ENCODE measurements at places on chromosomes 12 and 14.
A peak's percentile ranks its signal among the peaks of the same experiment; 100 is the strongest.

- no peak for DNase-seq
Measured at GRCh38 chr14:71737760-71738159, 194.5 kb upstream of the RGS6 start.

GRCh38 chr14:50301914-50302313 lies 10.1 kb downstream of the L2HGDH start:
- no peak for DNase-seq

DNA sequence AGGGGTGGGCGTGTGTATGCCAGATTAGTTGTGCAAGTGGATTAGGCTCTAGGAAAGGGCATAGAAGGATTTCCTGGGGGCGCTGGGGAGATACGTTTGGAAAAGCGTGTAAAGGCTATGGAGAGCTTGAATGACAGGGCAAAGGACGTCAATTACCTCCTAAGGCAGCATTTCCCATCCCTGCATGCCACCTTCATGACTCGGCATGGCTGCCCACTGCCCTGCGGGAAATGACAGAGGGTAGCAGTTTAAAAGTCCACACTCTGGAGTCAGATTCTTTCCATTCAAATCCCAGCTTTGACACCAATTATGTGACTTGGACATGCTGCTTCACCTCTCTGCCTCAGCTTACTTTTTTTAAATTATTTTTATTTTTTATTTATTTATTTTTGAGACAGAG lies 14.8 kb upstream of the TMEM229B start:
- DNase-seq, result no peak

DNA sequence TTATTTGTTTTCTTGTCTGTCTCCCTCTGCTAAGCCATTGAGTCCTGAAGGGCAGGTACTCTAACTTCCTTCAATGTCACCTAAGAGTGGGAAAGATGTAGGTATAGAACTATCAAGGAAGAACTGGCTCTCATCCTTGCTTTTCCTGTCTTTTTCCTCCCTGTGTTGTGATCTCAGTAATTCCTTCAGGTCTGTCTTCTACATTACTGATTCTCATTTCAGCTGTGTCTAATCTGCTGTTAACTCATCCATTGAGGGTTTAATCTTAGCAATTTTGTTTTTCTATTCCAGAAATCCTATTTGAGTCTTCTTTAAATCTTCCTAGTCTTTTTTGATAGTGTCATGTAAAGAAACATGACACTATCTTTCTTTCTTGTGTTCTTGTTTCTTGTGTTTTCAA lies 124.5 kb upstream of the PLXNC1 start:
- DNase-seq, result no peak

GRCh38 chr12:4900327-4900726 lies 9.4 kb upstream of the KCNA1 start:
- DNase-seq, result no peak

- DNase-seq, result peak; percentile 68
Measured at GRCh38 chr14:24332268-24332993, 2.4 kb downstream of the ADCY4 start.

DNA sequence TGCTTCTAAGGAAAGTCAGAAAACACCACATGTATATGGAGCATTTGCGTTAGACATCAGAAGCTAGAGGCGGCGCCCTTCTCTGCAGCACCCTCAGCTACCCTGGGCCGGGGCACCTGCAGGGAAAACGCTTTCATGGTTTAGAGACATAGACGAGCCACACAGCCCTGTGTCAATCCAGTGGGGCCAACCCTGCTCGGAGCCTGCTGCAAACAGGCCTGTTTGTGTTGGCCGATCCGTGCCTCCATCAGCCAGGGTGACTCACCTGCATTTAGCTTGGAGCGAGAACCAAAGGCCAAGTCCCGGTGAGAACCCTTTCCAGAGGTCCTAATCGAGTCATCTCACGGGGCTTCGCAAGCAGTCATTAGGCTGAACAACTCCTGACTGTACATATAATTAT lies 19.5 kb upstream of the FZD10 start:
- DNase-seq, result no peak

DNA sequence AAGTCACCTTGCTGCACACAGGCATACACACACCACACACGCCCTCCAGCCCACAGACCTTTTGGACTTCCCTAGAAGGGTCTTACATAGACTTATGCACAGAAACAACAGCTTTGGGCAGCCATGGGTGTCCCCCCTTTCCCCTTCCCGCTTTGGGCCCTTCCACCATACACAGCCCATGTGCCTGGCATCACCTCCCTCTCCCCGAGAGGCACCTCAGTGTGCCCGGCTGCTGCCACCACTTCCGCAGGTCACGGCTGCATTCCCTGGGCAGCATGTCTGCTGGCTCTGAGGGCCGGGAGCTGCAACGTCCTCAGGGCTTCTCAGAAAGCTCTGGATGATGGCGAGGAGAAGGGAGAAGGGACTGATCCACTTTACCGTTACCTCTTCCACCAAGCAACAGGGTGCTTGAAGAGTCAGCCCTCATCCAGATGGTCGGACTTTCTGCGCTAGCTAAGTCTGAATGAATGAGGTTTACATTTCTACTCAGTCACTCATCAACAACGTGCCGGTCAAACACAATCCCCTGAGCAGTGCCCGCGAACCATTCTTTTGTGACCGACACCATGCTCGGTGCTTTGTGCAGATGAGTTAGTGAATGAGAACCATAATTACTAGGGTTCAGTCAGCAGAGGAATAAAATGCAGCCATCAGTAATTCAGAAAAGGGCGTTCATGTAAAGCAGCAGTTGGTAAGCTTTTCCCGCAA lies 72.2 kb upstream of the BCL11B start:
- DNase-seq, result no peak

GRCh38 chr14:101875041-101875726 lies 89.2 kb upstream of the DYNC1H1 start:
- DNase-seq, result no peak

DNA sequence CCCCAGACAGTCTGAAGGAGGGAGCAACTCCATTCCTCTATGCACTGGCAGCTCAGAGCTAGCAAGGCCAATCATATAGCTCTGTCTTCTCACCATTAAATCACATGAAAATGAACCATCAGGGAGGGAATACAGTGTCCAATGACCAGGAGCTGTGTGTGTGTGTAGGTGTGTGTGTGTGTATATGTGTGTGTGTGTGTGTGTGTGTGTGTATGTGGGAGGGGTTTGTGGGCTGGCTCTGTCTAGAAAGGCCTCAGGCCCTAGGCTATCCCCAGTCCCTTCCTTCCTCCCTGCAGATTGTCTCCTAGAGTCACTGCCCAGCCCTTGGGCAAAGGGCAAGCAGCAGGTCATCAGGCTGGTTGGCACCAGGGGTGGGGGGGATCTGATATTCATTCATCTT lies 5.7 kb upstream of the SUSD6 start:
- DNase-seq, result peak; percentile 74

GRCh38 chr12:112096667-112097066 lies 11.9 kb downstream of the NAA25 start:
- peak; percentile 83 for DNase-seq

GRCh38 chr12:40207551-40207950 lies 17.2 kb upstream of the LRRK2 start:
- no peak for DNase-seq

GRCh38 chr12:105204916-105205315 lies 31.1 kb downstream of the APPL2 start:
- no peak for DNase-seq

- DNase-seq, result peak; percentile 65
Measured at GRCh38 chr12:26317942-26318575, 122.7 kb downstream of the SSPN start.

DNA sequence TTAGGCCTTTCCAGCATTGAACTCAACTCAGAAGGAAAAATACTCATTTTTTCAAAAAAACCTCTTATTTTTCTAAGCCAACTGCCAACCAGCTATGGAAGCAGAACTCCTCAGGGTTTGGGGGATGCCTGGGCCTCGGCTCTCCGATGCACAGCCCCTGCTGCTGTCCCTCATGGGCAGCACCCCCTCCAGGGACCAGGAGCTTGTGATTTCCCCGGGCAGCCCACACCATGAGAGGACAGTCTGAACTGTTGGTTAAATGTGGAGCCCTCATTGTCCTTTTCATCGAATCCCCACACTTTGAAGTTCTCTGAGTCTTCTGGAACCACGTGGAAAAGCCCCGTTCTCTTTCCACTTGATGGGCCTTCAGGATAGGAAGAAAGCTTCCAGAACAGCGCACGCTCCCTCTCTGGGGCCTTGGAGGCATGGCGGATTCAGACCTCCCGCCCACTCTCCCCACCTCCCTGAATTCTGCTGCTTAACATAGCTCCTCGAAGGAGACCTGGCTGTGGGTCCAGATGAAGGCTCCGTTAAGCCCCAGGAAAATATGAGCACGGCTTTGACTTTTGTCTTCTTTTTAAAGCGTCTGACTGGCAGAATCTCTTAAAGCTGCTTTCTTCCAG lies 156.6 kb downstream of the CALM1 start:
- no peak for DNase-seq

- DNase-seq, result no peak
Measured at GRCh38 chr14:74356892-74357575, 8.8 kb downstream of the VRTN start.

DNA sequence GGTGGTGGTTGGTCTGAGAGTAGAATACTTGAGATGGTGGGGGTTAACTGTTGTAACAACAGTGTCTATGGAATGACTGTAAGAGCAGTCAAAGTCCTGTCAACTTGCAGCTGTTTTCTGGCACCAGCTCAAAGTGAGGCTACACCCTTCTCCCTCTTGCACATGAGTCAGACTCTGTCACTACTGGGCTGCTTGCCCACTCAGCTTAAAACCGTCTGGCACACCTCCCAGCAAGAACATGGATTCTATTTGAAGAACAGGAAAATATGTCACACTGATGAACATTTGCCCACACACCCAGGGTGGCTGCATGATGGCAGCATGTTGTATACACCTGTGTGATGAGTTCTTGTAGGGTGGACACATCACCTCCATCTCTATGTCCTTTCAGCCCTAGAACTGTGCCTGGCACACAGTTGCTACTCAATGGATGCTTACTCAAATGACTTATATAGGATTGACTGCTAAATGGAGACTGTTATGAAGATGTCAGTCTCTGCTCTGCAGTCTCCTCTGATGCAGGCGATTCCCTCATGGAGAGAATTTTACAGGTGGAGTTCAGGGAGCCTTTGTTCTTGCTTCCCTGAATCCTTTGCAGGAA lies 19.3 kb upstream of the SERPINA6 start:
- DNase-seq, result peak; percentile 89

GRCh38 chr14:96039633-96040311 lies 610 bp downstream of the C14orf132 start:
- no peak for DNase-seq

- DNase-seq, result peak; percentile 81
Measured at GRCh38 chr12:66623455-66623854, 55.4 kb downstream of the GRIP1 start.

- no peak for DNase-seq
Measured at GRCh38 chr12:21538061-21538653, 12.1 kb downstream of the SPX start.

DNA sequence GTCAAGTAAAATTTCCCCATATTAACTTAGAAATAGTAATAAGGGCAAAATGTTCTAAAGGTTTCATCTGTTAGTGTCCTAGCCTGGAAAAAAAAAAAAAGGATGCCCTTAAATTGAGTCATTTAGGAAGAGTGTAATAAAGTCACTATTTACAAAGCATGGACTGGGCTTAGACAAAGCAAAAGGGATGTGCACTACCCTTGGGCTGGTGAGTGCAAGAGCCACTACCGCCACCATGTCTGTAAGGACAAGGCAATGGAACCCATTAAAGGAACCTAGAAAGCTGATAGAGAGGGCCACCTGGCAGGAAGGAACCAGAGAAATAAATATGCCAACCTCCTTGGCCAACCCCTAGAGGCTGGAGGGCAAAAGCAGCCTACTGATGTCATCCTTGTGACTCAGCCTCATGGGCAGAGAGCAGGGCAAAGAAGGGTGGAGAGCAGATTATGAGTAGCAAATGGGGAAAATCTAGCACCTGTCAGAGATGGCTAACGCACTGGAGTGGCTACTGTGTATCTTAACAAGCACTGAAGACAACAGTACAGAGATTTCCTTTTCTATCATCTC lies 59.5 kb upstream of the FUT8 start:
- DNase-seq, result peak; percentile 49

GRCh38 chr14:71346685-71347084 lies 439.4 kb downstream of the PCNX1 start:
- DNase-seq, result no peak

DNA sequence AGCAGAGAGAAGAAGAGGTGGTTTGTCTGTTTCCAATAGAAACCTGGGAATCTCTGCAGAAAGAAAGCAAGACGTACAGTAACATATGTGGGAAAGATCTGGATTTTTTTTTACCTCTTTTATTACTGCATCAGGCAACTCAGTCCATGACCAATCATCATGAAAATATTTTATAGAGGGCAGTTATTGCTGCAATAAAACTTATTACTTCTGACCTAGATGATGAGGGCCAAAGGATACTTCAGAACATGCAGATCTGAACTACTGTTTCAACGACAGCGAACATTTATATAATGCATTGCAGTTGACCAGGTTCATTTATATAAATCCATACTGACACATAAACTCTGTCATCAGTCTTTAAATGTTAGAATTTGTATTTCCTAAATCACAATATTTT lies 67.7 kb downstream of the STAB2 start:
- DNase-seq, result no peak

DNA sequence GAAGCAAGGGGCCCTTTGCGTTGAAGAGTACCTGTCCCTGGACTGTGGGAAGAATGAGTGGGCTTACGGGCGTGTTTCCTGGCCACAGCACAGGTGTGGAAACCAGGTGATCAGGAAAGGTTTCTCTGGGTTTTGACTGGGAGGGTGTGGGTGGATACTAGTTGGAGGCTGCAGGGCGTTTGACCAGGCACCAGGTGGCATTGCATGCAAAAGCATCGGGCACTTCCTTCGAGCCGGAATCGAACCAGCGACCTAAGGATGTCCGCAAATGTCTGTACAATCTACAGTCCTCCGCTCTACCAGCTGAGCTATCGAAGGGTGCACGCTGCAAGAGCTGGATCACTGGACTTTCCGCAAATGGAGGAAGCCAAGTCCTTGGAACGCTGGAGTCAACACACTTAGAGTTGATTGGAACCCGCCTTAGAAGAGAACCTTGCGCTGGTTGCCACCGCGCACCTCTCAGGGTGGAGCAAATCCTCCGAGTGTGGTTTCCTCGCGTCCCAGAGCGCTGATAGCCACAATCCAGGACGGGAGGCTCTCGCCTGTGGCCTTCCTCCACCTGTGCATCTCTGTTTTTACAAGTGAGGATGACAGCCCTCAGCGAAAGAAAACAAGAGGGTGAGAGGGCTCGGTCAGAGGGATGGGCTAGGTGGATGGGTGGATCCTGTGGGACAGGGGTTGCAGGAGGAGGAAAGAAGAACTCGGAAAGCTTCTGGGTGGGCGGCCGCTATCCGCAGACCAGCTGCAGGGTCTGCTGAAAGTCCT lies 21.2 kb upstream of the RNASE4 start:
- DNase-seq, result peak; percentile 65

GRCh38 chr12:15977999-15978951 lies 67.1 kb downstream of the DERA start:
- DNase-seq, result no peak

GRCh38 chr12:122012184-122012583 lies 9.5 kb upstream of the BCL7A start:
- no peak for DNase-seq

GRCh38 chr14:31205681-31206535 lies 1.7 kb downstream of the HECTD1 start:
- peak; percentile 25 for DNase-seq
